Adrenal gland (tissue), 19 donors: ENCODE measurements at places on chromosomes 12 and 14. TPM values are rescaled to one million over a fixed set of nuclear protein-coding genes. Genes with fewer than 3 reads are reported as not detected.
A peak's percentile ranks its signal among the peaks of the same experiment; 100 is the strongest.

DNA sequence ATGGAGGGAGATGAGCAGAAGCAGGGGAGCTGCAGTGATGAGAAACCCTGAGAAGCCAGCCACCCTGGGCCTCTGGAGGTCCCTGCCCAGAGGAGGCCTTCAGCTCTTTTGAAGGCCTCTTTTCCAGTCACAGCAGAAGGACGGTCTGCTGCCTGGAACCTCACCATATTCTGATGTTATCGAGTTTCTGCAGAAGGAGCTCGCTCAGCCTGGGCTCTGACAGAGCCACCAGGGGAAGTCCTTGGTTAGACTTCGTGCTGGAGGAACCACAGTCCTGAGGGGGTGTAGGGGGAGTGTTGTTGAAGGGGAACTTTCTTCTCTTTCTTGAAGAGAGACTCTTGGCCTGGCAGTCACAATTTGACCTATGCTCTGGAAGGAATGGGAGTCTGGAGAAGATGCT, 25.1 kb upstream of the BATF start:
- DNase-seq, result no peak
- H3K4me3 ChIP-seq, result no peak overlapping the region
- H3K4me1 ChIP-seq, result peaks cover 6% of the 10 kb centered on the region
- H3K27ac ChIP-seq, result no peak overlapping the region
- no peaks in the 10 kb centered on the region for H3K27me3 ChIP-seq

Gene SYCP3
- not detected for total RNA-seq

DNA sequence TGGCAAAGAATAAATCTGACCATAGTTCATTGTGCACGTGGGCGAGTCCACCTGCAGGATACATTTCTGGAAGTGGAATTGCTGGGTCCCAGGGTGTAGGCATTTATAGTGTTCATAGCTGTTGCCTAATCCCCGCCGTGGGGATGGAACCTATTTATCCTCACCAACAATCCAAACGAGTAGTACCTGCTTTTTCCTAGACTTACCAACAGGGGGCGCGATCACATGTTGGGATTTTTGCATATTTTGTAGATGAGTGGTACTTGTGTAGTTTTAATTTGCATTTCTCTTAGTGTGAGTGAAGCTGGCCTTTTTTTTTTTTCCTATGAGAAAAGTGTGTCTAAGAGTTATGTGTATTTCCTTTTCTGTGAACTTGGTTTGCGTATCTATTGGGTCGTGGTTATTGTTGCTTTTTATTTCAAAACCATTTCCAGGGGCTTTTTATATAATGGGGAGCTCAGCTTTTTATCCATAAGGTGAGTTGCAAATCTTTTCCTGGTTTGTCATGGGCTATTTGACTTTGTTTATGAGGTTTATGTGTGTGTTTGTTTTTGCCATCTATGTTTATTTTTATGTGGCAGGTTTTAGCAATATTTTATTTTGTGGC, 67.2 kb downstream of the CCDC92 start:
- no peaks in the 10 kb centered on the region for H3K27me3 ChIP-seq
- no peak overlapping the region for H3K4me3 ChIP-seq
- H3K27ac ChIP-seq, result no peak overlapping the region
- no peaks in the 10 kb centered on the region for H3K4me1 ChIP-seq

- H3K36me3 ChIP-seq, result no peaks in the 10 kb centered on the region
- no peak overlapping the region for H3K4me3 ChIP-seq
- no peaks in the 10 kb centered on the region for H3K4me1 ChIP-seq
- H3K27ac ChIP-seq, result no peak overlapping the region
- peaks cover 9% of the 10 kb centered on the region for H3K27me3 ChIP-seq
Measured at GRCh38 chr12:68224613-68225285, 861 bp downstream of the IL26 start.

DNA sequence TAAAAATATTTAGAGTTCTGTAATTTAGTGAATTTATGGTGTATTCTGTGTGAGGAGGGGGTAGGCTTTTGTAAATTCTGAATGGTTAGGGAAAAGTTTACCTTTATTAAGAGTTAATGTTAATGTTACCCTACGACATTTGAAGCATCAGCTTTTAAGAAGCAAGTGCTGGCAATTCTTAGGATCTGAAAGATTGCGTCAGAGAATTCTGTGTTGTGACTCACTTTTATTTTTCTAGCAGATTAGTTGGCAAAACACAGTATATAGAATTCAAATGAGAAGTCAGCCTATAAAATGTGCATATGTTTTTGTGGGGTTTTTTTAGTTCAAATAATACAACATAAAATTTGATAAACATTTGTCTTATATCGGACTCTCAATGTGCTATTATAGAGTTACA, 97.6 kb downstream of the RAD52 start:
- no peak for DNase-seq
- H3K27ac ChIP-seq, result peak overlapping the region; percentile 2
- no peaks in the 10 kb centered on the region for H3K27me3 ChIP-seq
- H3K36me3 ChIP-seq, result no peaks in the 10 kb centered on the region

Gene CLEC7A
- 12.1 TPM for total RNA-seq

DNA sequence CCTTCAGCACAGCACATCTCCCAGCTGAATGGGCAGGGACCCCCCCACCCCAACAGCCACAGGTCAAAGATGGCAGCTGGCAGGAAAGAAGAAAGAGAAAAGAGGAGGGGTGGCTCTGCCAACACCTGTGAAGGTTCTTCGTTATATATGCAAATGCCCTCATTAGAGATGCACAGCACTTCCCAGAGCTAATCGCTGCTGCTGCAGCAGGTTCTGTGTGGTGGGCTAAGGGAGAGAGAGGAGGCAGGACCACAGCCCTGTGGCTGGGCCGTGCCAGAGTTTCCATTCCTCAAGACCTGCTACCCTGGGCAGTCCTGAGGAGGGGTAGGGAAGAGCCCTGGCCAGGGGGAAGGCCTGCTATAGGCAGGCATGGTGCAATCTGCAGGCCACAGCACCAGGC, 28.7 kb downstream of the SMUG1 start:
- H3K27ac ChIP-seq, result no peak overlapping the region
- H3K36me3 ChIP-seq, result no peaks in the 10 kb centered on the region
- H3K4me3 ChIP-seq, result no peak overlapping the region
- no peak for DNase-seq
- no peaks in the 10 kb centered on the region for H3K27me3 ChIP-seq
- peaks cover 4% of the 10 kb centered on the region for H3K4me1 ChIP-seq

DNA sequence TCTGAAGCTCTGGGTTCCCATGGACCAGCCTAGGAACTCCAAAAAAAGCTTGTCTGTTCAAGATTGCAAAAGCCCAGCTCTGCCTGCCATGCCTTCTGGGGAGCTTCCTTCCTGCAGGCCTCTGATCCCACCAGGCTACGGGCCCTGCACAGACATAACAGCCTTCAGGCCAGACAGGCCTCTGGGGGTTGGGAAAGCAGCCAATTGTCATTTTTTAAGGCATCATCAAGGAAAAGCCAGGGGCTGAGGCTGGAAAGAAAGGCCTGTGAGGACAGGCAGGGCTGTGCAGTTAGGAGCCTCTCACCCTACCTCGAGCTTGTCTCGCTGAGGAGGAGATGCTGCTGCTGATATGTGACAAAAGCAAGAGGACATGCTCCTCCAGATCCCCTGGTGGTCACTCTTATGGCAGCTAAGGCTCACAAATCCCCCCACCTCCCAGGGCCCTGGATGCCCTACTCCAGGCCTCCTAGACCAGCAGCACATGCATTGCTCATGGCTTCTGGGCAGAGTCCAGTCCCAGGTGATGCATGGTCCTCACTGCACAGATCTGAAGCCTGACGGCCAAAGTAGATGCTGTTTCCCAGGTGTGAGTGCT, 2.9 kb downstream of the TMEM229B start:
- no peaks in the 10 kb centered on the region for H3K27me3 ChIP-seq
- H3K36me3 ChIP-seq, result no peaks in the 10 kb centered on the region
- H3K4me3 ChIP-seq, result no peak overlapping the region
- H3K27ac ChIP-seq, result no peak overlapping the region

- H3K4me1 ChIP-seq, result peaks cover 5% of the 10 kb centered on the region
- peak; percentile 22 for DNase-seq
- no peaks in the 10 kb centered on the region for H3K27me3 ChIP-seq
- H3K4me3 ChIP-seq, result no peak overlapping the region
- no peaks in the 10 kb centered on the region for H3K36me3 ChIP-seq
- H3K27ac ChIP-seq, result no peak overlapping the region
Measured at GRCh38 chr14:100065942-100066574, 836 bp downstream of the EVL start.

DNA sequence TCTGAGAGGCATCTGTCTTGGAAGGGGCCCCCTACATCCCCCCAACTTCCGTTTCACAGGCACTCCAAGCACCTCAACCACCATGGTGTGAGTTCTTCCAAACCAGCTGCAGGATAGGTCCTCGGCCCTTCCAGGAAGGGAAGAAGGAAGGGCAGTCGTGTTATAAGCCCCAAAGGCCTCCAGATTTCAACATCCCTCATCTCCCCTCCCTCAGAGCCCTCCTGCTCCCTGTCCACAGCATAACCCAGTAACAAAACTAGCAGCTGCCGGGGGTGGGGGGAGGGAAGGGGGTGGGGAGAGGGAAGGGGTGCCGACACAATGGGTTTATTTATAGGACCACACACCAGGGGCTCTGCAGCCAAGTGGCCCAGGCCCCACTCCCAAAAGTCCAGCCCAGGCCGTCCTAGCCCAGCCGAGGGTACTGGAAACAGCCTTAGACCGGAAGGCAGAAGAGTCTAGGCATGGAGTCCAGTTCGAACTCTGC, 18.3 kb downstream of the NCKAP5L start:
- H3K27me3 ChIP-seq, result no peaks in the 10 kb centered on the region
- H3K27ac ChIP-seq, result no peak overlapping the region
- H3K4me3 ChIP-seq, result no peak overlapping the region
- peaks cover 14% of the 10 kb centered on the region for H3K36me3 ChIP-seq
- no peak for DNase-seq

Gene GPR132
- total RNA-seq, result 11.7 TPM

GRCh38 chr12:53101931-53102781, 1.1 kb upstream of the SOAT2 start:
- no peaks in the 10 kb centered on the region for H3K36me3 ChIP-seq
- no peaks in the 10 kb centered on the region for H3K4me1 ChIP-seq
- no peak overlapping the region for H3K4me3 ChIP-seq
- H3K27ac ChIP-seq, result no peak overlapping the region
- no peak for DNase-seq

Gene C12orf54
- 0.94 TPM for total RNA-seq

- H3K27me3 ChIP-seq, result no peaks in the 10 kb centered on the region
- no peak overlapping the region for H3K4me3 ChIP-seq
Measured at GRCh38 chr14:73935666-73936065, 14.2 kb downstream of the FAM161B start.

Gene SOAT2
- not detected for total RNA-seq

- H3K27ac ChIP-seq, result no peak overlapping the region
- no peaks in the 10 kb centered on the region for H3K36me3 ChIP-seq
- no peak overlapping the region for H3K4me3 ChIP-seq
- no peak for DNase-seq
- H3K27me3 ChIP-seq, result no peaks in the 10 kb centered on the region
- no peaks in the 10 kb centered on the region for H3K4me1 ChIP-seq
Measured at GRCh38 chr14:61444215-61444768, 122.9 kb downstream of the PRKCH start.

Gene WSB2
- 104 TPM for total RNA-seq

GRCh38 chr14:69260861-69261564, 1.1 kb downstream of the GALNT16 start:
- H3K4me1 ChIP-seq, result peaks cover 38% of the 10 kb centered on the region
- no peak overlapping the region for H3K27ac ChIP-seq
- DNase-seq, result peak; percentile 33
- no peaks in the 10 kb centered on the region for H3K27me3 ChIP-seq
- no peaks in the 10 kb centered on the region for H3K36me3 ChIP-seq

- H3K36me3 ChIP-seq, result no peaks in the 10 kb centered on the region
- no peak overlapping the region for H3K4me3 ChIP-seq
- DNase-seq, result no peak
- no peaks in the 10 kb centered on the region for H3K27me3 ChIP-seq
- H3K27ac ChIP-seq, result no peak overlapping the region
Measured at GRCh38 chr14:28098856-28099255, 667.7 kb upstream of the FOXG1 start.

DNA sequence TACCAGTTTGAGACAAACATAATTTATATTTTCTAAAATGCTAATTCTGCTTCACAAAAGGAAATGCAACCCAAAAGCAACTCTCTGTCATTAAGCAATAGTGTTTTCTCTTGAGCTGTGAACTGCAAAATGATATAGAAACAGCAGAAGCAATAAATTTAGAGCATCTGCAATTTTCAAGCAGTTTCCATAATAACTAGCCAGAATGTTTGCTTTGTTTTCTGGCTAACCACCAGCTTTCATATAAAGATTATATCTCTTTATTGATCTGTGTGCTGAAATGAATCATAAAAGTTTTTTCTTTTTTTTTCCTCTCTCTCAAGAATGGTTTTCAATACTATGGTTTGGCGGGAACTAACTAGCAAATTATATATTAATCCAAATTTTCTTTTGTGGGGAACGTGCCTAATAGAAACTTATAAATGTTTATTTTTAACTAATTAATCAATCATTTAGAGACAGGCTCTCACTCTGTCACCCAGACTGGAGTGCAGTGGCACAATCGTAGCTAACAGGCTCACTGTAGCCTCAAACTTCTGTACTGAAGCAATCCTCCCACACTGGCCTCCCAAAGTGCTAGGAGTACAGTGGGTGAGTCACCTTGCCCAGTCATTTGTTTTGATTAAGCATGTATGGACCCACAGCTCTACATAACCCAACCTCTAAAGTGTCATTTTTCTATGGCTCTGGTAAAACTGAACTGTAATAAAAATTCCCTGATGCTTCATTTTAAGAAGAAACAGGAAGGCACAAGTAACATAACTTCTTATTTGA, 830.1 kb upstream of the MGAT4C start:
- H3K4me1 ChIP-seq, result no peaks in the 10 kb centered on the region
- H3K27me3 ChIP-seq, result no peaks in the 10 kb centered on the region
- H3K36me3 ChIP-seq, result no peaks in the 10 kb centered on the region
- H3K4me3 ChIP-seq, result no peak overlapping the region
- no peak overlapping the region for H3K27ac ChIP-seq

GRCh38 chr12:27998170-27998569, 25.6 kb upstream of the PTHLH start:
- DNase-seq, result no peak
- no peaks in the 10 kb centered on the region for H3K27me3 ChIP-seq
- no peak overlapping the region for H3K27ac ChIP-seq
- H3K36me3 ChIP-seq, result no peaks in the 10 kb centered on the region
- peaks cover 4% of the 10 kb centered on the region for H3K4me1 ChIP-seq

Gene LUM
- 922 TPM for total RNA-seq

- no peaks in the 10 kb centered on the region for H3K27me3 ChIP-seq
- no peak overlapping the region for H3K4me3 ChIP-seq
- no peaks in the 10 kb centered on the region for H3K4me1 ChIP-seq
Measured at GRCh38 chr12:41784957-41785356, 359.7 kb downstream of the GXYLT1 start.

GRCh38 chr14:72495668-72496067, 398.2 kb downstream of the DPF3 start:
- DNase-seq, result no peak
- H3K27me3 ChIP-seq, result no peaks in the 10 kb centered on the region
- H3K27ac ChIP-seq, result no peak overlapping the region
- no peaks in the 10 kb centered on the region for H3K36me3 ChIP-seq
- no peak overlapping the region for H3K4me3 ChIP-seq

DNA sequence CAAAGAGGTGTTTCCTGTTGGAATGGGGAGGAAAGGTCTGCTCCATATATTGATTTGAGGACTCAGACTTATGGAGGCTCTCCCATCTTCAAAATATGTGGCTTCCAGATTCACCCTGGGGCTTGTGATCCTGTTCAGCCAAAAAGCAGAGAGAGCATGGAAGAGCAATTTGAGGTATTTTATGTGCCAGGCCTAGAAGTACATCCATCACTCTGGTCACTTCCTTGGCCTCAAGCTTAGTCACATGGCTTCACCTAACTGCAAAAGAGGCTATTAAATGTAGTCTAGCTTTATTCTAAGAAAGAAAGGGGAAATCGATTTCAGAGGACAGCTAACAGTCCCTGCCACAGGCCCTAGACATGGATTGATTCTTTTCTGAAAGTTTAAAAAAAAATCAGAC, 86.2 kb downstream of the C12orf50 start:
- no peak overlapping the region for H3K4me3 ChIP-seq
- H3K27me3 ChIP-seq, result no peaks in the 10 kb centered on the region
- no peak for DNase-seq
- H3K4me1 ChIP-seq, result no peaks in the 10 kb centered on the region
- H3K36me3 ChIP-seq, result no peaks in the 10 kb centered on the region
